Activated naive CD4-positive, alpha-beta T cell (primary cell): ENCODE measurements at places on chromosomes 5 and 9.

DNA sequence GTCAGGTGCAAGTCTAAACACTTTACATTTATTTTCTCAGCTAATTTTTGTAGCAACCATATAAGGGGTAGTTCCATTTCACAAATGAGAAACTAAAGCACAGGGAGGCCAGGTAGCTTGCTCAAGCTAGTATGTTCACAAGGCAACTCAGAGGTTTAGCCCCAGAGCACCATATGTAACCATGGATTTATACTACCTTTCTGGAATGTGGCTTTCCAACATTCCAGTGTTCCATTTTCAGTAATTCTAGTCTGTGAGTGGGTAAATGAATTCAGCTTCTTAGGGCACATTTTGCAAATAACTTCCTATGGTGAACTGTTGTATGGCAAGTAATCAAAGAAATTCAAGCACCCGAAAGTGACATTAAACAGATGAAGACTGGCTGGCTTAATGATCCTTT, 25.0 kb upstream of the CAST start:
- DNase-seq, result no peak

DNA sequence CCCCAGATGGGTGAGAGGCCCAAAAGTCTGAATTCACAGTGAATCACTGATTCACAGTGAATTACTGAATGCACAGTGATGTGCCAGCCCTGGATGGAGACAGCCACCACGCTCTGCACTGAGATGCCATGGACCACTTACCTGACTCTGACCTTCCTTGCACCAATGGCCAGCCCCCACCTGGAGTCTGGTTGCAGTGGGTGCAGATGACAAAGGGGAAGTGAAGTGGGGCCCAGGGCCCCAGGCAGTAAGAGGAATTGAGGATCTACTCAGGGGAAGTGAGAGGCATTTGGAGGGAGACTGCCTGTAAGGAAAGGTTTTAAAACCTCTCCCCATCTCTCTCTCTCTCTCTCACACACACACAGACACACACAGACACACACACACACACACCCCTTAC, 412.1 kb downstream of the CYLC2 start:
- no peak for DNase-seq

DNA sequence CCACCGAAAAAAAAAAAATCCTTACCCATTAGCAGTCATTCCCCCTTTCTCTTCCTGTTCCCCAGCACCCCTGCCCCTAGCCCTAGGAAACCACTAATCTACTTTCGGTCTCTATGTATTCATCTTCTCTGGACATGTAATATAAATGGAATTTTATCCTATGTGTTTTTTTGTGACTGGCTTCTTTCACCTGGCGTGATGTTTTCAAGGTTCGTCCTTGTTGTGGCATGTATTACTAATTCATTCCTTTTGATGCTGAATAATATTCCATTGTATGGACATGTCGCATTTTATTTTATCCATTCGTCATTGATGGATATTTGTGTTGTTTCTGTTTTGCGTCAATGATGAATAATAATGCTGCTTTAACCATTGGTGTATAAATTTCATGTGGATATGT, 42.8 kb upstream of the SH3GL2 start:
- no peak for DNase-seq

DNA sequence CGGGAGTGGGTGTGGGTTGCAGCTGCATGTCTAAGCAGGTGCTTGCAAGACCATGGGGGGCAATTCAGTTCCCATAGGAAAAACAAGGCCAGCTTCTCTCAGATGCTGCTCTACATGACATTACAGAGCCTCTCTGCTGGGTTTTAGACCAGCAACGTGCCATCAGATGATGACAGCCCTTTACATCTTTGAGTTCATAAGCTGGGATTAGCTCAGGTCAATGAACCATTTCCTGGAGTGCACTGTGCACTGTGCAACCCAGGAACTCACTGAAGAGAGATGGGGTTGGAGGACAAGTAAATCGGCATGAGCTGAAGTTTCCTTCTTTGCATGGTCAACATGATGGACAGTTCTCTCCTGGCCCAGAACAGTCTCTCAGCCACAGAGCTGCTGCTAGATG, 160.6 kb downstream of the MARCHF11 start:
- no peak for DNase-seq

- DNase-seq, result no peak
These were observed 157.0 kb upstream of the PPP1R2B start for GRCh38 chr5:156693113-156693512.

DNA sequence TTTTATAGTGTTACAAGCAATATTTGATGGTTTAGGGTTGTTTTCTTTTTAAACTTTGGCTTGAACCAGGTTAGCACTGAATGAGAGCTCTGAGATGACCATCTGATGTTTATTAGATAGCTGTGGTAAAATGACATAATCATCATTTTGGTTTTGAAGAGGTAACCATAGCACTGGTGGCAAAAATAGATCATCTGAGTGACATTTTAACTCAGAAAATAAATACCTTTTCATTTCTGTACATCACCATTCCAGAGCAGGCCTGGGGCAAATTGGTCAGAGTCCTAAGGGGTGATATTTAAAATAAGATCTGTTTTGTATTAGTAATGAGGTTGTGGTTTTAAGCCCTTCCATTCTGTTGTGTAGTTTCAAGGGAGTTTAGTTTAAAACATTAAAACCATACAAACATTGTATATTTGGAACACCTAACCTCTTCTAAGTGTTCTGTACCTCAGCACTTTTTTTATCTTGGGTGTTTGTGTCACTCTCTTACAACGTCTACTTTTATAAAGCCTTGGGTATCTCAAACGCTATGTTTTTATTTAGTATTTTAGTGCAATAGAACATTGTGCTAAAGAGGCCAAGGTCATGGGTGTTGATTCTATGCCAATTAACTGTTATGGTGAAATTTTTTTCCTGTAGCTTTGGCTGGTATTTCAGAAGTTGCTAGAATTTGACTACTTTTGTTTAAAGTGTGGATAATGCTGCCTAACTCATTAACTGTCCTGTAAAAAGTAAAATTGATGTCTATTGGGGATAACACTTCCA, 166.1 kb downstream of the CD180 start:
- no peak for DNase-seq

DNA sequence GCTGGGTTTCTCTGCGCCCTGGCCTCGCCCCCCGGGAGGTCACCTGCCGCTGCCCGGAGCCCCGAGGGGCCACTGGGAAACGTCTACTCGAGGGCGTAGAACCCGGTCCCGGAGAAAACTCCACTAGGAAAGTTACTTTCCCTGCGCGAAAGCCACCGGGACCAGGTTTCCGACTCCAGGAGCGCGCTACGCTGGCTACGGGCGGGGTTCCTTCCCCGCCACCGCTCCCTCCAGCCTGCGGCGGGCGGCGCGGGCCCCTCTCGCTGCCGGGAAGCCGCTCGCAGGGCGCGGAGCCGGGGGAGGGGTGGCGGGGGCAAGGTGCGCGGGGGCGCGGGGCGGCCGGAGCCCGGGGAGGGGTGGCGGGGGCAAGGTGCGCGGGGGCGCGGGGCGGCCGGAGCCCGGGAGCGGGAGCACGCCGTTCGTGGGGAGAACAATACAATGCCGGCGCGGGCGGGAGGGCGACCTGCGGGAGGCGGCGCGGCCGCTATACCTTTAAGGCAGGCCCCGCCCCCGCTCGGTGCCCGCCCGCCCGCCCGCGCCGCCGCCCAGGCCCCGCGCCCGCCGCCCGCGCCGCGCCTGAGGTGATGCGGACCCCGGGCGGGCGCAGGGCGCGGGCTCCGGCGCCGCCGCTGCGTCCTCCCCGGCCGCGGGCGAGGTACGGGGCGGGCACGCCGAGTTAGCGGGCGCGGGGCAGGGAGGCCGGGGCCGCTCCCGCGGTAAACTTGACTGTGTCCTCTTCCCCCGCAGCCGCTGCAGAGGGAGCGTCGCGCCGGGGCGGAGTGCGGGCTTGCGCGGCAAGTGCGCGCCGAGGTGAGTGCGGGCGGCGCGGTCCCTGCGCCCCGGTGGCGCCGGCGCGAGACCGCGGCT, 278.1 kb downstream of the AOPEP start:
- no peak for DNase-seq

DNA sequence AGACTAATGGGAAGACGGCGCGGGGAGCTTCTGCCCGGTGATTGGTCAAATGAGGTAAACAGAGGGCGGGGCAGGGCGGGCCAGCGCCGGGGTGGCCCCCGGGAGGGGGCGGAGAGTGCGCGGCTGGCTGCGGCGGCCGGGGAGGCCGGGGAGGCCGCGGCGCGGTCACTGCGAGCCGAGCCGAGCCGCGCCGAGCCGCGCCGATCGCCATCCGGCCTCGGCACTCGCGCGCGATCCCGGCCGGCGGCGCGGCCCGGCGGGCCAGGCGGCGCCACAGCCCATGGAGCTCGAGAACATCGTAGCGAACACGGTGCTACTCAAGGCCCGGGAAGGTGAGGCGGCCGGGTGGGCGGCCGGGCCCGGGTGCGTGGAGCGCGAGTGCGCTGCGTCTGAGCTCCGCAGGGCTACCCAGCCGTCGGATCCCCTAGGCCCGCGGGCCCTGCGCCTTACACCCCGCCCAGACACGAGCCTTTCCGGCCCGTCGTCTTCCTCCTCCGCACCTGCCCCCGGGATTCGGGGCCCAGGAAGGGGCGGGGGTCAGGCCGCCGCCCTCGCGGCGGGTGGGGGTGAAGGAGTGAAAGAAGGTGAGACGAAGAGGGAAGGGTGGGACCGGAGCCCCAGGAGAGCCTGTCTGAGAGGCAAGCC, at the start of gene GRK6:
TSS of gene GRK6 (plus strand) at position 111 of the 645 bp plus-strand sequence. CDS start at position 281, 170 bp downstream.
- DNase-seq, result no peak

GRCh38 chr5:111194925-111195324, 29.3 kb upstream of the CAMK4 start:
- DNase-seq, result no peak

- no peak for DNase-seq
These were observed 33.6 kb downstream of the SNX30 start for GRCh38 chr9:112784020-112784785.

DNA sequence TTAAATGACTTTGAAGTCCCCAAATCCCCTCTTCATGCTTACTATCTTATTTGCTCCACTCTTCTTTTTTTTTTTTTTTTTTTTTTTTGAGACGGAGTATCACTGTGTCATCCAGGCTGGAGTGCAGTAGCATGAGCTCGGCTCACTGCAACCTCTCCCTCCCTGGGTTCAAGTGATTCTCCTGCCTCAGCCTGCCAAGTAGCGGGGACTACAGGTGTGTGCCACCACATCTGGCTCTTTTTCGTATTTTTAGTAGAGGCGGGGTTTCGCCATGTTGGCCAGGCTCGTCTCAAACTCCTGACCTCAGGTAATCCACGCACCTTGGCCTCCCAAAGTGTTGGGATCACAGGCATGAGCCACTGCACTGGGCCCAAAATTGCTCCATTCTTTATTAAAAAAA, 51.0 kb downstream of the ST8SIA4 start:
- no peak for DNase-seq

DNA sequence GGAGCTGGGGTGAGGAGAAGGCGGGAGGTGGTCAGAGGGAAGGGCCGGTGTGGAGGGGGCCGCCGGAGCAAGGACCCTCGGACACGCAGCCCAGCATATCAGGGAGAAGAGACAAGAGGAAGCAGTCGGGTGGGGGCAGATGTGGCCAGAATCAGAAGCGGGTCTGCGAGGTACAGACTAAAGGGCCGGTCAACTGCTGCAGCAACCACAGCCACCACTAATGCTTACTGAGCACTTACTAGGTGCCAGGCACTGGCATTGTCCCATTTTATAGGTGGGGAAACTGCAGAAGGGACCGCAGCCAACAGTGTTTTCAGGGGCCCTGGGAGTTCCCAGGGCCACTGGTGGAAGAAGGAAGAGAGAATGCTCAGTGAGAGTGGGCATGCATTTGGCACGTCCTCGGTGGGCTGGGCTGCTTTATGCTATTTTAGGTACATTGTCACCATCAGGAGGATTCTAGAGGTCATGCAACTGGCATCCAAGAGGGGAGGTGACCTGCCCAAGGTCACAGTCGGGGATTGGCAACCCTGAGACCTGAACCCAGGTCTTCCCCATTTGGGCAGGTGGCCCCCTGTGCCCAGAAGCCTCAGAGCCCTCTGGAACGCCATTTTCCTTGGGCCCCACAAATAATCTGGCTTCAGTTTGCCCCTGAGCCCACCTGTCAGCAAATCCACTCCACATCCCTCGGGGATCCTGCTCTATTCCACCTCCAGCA, 53.4 kb downstream of the DUSP1 start:
- DNase-seq, result no peak

GRCh38 chr5:172640822-172641358, at the start of gene NEURL1B:
Gene NEURL1B (plus strand): TSS chr5:172641263. CDS start chr5:172641407, 144 bp downstream.
- DNase-seq, result no peak

GRCh38 chr9:32551276-32552051, 663 bp upstream of the SMIM27 start:
- DNase-seq, result peak; percentile 9

DNA sequence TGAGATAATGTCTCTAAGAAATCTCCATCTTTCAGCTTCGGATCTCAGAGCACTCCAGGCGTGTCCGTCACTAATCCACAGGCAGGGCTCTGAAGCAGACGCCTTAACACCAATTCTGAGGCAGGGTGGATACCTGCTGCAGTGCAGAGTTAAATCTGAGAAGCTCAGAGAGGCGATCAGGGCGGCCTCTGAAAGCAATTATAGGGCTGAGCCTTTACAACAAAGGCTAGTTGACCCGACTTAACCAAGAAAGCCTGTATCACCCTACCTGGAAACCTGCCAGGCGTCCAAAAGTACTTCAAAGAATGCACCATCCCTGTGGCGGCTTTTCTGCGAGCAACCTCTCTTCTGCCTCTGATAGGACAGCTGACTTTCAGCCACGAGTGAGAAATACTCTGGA, 134.8 kb upstream of the MSX2 start:
- no peak for DNase-seq

DNA sequence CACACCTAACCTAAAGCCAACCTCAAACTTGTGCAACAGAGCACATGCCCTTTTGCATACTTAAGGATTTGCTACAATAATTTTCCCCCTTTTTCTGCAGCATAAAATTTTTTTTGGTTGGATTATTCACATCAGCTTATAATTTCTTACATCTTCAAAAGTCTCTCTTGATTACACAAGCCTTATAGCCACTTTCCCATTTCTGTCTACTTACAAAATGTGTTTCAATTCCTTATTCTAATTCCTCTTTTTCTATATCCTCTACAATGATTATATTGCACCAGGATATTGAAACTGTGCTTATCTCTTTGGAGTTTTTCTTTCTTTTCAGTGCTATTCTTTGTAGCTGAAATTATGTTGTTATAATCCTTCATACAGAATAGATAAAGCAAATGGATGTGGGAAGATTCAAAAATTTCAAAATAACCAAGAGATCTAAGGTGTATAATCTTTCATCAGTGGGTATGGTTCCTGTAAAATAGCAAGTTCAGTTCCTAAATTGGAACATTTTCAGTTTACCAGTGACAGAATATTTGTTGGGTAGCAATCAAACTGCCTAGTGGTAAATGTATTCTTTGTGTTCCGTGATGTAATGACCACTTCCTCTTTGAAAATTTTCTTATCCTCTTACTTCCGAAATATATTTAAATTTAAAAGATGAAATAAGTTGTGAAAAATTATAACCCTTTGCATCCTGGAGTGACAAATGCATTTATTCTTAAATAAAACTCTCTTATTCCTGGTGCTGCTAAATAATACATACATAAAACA, 386.8 kb upstream of the CHD1 start:
- DNase-seq, result no peak

GRCh38 chr5:140322751-140323731, 20.1 kb upstream of the PFDN1 start:
- DNase-seq, result no peak

DNA sequence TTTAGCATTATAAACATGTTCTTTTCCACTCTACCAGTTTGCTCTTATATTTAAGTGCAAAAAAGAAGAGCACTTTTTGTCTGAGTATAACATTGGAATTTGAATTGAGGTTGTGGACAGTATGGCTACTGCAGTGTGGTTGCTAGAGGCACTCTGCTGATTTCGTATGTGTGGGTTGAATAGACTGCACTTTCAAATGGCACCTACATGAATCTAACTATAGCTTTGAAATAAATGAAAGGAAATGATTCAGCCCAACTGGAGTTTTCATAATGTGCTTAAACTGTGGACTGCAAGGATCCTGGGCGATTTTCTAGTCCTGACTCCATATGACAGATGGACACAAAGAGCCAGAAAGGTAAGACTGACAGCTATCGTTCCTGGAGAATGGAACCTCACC, 657.6 kb upstream of the RIOK2 start:
- no peak for DNase-seq
